ENCODE measurements at places on chromosomes 7 and 10.

- no peak for DNase-seq
These were observed 26.6 kb downstream of the ZNF775 start for GRCh38 chr7:150405584-150406311.

DNA sequence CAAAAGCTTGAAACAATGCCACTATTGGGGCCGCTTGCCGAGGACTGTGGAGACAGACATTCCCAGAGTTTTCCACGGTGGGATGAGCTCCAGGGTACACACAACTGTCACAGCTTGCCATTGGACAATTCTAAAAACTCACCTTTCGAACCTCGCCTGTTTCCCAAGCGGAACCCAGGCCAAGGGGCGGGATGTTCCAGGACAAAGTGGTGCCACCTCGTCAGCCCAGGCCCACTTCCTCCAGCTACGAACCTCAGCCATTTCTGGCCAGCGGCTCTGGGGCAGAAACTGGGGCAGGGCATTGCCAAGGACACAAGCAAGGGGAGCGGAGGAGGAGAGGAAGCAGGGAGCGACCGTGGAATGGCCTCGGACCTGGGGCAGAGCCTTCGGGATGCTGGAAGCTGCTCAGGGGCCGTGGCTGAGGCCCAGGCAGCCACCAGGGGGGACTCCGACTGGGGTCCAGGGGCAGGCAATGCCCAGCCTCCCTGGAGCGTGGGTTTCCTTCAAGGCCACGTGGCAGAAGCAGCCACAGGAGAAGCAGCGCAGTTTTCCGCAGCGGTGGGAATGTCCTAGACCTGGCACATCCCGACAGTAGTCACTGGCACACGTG is 44.7 kb upstream of the INSIG1 start:
- no peak for DNase-seq

- DNase-seq = no peak
These were observed 18.4 kb upstream of the GOLGA7B start for GRCh38 chr10:97831259-97831658.

GRCh38 chr7:92813390-92814024 is 22.9 kb downstream of the CDK6 start:
- DNase-seq = peak; percentile 59

DNA sequence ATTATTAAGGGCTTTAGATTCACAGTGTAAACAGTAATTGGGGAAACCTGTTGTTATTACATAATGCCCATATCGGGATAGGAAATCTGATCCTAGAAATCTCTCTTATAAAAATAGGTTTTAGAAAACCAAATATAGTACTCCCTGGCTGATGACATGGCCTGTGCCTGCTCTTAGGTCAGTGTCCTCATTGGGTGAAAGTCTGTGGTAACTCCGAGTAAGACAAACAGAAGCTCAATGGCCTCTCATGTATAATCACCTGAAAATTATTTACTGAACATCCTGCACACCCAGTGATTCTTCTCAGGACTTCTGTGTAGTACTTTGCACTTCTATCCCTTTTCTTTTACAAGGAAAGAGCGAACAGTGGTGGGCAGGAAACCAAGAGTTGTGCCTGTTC is 37.8 kb downstream of the SEM1 start:
- DNase-seq = no peak

Data from fibroblast of skin of abdomen (primary cell).